ENCODE measurements at places on chromosomes 7 and 10. TPM values are rescaled to one million over a fixed set of nuclear protein-coding genes. Genes with fewer than 3 reads are reported as not detected.

DNA sequence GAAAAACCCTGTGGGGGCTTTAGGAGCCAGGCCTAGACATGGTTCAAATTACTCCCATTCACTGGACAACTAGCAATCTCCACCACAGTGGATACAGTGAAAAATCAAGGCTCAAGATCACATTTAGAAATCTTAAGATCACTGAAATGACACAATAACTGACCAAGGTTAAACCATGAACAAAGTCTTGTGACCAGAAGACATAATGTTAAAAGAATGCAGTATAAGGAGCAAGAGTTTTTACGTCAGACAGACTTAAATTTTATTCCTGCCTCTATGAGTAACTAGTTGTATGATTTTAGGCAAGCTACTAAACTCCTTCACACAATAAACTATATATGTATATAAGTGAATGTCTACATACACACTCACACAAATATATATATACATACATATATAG is 68.5 kb downstream of the MICU1 start:
- DNase-seq = no peak

The OR2A5 gene
- not detected for total RNA-seq

- no peak for DNase-seq
These were observed 165.0 kb upstream of the HDAC9 start for GRCh38 chr7:18330548-18330947.

GRCh38 chr10:102678842-102679289 is 34.6 kb downstream of the TRIM8 start:
- DNase-seq = peak; percentile 53

The SUN1 gene
- total RNA-seq = 94.8 TPM

The GPR26 gene
- not detected for total RNA-seq

The TAS2R3 gene
- 0.44 TPM for total RNA-seq

GRCh38 chr10:121339114-121339513 is 259.1 kb downstream of the FGFR2 start:
- DNase-seq = no peak

The FXYD4 gene
- not detected for total RNA-seq

Measured in lung microvascular endothelial cell (primary cell).